LHCN-M2 (cell line): ENCODE measurements at places on chromosomes 3 and 15. TPM values are rescaled to one million over a fixed set of nuclear protein-coding genes. Genes with fewer than 3 reads are reported as not detected.

The TLR9 gene
- under 0.01 TPM in 1 of 2 replicates, not detected in the other for total RNA-seq

DNA sequence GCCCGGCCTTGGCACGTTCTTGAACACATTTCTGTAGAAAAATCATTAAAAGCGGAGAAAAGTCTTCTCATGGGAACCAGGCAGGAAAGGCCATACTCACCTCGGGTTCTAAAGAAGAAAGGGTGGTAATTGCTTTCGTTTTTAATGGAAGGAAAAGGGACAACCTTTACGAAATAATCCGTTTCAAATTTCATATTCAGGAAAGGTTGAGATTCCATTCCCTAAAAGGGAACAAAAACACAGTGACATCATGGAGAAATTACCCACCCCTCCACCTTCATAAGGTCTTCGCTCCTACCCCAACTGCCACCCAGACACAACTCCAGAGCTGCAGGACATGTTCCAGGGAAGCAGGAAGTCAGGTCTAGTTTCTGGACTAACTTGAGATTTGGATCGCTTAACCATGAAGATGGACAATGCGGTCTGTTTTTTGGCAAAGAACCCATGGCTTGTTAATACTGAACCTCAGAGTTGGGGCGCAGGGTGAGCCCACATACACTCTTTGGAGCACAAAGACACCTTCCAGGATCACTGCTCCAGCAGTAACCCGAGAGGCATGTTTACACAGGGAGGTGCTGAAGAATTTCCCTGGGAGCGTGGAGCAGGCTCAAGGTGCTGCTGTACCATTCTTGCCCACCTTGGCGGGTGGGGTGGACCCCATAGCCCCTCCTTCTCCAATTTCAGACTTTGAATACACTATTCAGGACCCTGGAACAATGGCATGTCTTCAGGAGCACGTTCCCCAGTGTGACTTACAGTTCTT is 49.2 kb downstream of the SPATA12 start:
- no peak for DNase-seq

- DNase-seq: no peak
These were observed 23.9 kb downstream of the RBPMS2 start for GRCh38 chr15:64751464-64751863.

- DNase-seq: no peak
These were observed 453.7 kb downstream of the ZNF385D start for GRCh38 chr3:21297304-21297703.

GRCh38 chr3:21722301-21722700 is 28.7 kb downstream of the ZNF385D start:
- DNase-seq: no peak

The GOLGA8O gene
- total RNA-seq: 0.51 and 0.80 TPM in 2 replicates
